Amniotic stem cell (primary cell): ENCODE measurements at places on chromosomes 3 and 15.

GRCh38 chr3:58792921-58793451, 126.4 kb upstream of the FAM3D start:
- DNase-seq, result no peak

DNA sequence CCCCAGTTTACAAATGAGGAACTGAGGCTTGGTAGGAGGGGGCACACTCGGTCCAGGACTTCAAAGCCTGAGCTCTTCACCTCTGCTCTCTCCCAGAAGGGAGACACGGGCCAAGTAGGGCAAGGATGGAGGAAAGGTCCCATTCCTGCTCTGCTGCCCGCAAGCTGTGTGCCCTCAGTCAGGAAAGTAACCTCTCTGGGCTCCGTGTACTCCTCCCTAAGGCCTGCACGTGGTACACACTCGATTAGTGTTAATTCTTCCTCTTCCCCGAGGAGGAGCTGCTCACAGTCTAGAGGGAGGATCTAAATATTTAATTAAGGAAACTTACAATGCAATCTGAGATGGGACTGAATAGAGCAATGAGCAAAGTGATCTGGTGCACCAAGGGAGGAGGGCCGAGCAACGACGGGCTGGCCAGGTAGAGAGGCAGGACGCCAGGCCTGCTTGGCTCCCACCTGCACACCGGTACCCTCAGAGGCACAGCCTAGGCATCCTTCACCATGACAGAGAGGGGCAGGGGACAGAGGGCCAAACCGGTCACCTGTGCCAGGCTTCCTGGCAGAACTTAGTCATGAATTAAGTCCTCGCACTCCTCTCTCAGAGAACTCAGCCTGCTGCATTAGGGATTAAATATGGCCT, 47.2 kb upstream of the IQSEC1 start:
- no peak for DNase-seq

- no peak for DNase-seq
Measured at GRCh38 chr15:69298697-69299441, at the start of gene PAQR5. PAQR5 (plus strand) TSS chr15:69298912; CDS start chr15:69360081, 61,169 bp downstream.

DNA sequence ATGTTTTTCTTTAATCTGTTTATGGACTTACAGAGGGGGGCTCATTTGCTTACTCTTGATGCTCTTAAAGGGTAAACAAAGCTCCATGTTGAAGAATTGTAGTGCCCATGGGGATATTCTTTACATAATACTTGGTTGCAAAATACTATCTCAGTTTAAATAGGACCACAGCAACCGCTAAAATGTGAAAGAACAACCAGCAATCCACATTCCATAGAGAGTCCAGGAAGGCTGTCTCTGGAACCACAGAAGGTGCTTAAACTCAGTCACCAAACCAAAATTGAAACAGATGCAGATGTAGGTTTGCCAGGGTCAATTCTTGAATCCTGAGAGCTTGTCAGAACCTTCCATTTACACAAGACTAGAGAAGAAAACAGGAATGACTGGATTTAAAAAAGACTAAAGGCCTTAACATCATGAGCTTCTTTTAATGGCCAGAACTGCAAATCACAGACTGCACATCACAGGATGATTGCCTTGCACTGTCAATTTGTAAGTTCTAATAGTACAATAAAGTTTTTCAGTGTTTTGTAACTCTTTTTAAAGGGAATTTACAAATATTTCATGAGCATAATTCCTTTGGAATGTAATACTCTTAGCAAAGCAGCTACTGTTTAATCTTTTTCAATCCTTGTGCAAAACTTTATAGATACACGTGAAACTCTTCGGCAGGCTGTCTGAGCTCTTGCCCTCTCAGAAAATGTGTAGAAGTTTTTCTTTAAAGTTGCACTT, 661.6 kb downstream of the SI start:
- no peak for DNase-seq

- no peak for DNase-seq
Measured at GRCh38 chr3:156395961-156396710, 158.8 kb downstream of the SSR3 start.

GRCh38 chr3:83843716-83844115, 1115.1 kb upstream of the CADM2 start:
- DNase-seq, result no peak

GRCh38 chr15:95912280-95912625, 418.2 kb upstream of the NR2F2 start:
- no peak for DNase-seq

DNA sequence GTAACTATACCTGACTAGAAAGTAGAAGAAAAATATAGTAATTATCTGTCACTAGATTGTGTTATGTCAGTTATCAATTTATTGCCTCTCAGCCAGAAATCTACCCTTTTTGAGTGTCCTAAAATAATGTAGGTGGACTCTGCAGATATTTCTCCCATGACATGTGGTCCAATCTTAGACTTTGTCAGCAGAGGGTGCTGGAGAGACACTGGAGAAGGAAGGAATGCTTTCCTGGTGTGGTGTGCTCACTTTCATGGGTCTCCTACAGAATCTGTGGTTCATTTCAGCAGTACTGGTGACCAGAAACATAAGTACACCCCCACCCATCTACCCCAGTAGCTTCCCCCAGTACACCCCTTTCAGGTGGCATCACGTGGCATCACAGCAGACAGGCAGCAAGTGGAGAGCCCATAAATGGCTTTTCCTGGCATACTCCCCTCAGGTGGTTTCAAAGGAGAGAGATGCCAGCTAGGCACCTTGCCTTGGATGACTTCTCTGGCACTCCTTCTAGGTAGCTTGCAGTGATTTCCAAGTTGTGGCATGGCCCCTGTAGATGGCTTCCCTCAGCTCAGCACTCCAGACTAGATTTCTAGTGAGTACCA, 114.7 kb downstream of the GADL1 start:
- peak; percentile 25 for DNase-seq

DNA sequence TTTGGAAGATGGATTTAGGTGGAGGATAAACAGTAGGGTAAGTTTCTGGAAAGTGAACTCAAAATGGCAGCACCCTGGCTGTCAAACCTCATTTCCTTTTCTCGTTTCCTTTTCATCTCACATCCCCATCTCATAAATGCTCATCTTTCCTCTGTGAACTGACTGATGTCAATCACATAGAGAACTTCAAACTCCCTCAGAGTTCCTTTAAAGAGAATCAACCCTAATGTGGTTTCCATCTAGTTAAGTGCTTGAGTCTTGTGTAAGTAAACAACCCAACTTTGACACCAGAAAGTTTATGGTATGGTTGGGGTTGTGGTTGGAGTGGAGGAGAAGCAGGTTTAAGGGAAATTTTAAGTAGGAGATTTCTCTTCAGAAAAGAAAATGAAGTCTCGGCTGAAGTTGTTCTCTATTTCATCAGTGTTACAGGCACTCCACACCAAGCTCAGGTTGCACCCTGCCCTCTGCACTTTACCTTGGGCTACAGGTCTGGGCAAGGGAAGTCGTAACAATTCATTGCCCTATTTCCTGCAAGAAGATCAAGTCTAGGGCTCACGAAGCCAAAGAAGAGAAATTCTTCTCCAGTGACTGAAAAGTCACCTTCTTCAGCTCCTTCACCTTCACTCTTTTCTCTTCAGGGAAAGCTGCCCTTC, 34.4 kb upstream of the TNIK start:
- DNase-seq, result no peak

DNA sequence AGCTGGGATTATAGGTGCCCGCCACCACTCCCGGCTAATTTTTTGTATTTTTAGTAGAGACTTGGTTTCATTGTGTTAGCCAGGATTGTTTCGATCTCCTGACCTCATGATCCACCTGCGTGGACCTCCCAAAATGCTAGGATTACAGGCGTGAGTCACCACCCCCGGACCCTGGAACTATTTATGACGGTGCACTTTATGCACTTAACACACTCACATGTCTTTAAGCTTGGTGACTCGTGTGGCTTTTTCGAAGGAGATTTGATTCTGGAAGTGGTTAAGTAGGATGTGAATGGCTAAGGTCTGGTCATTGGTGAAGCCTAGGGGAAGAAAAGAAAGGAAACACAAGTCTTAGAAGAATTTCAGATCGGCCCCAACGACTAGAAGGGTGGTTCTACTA, 20.3 kb downstream of the BBS4 start:
- no peak for DNase-seq

GRCh38 chr3:44989141-44989540, 13.1 kb downstream of the EXOSC7 start:
- no peak for DNase-seq

- no peak for DNase-seq
Measured at GRCh38 chr3:49359623-49360022, 1.5 kb upstream of the GPX1 start.

DNA sequence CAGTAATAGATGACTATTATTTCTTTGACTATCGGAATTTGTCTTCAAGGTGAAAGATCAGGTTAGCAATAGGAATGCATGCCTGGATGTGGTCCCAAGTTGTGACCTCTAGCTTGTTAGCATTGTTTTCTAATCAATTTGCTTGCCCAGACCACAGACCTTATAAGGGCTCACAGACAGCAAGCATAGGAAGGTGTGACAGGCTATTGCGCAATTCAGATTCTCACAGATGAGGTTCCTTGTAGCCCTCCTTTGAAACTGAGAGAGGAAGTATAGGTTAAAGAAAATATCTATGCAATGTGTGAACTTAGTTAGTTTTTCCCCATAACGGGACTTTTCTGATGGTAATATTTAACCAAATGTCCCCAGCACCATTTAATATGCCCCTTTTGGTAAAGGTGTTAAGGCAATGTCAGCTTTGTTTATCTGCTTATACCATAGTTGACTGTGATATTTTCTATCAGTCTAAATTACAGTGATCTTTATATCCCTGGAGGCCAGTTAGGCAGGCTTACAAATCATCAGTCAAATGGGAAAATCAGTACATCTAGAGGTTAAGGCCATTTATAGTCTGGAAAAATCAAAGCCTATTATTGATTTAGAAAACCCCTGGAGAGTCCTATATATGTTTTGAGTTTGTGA, 168.1 kb upstream of the MBNL1 start:
- no peak for DNase-seq

DNA sequence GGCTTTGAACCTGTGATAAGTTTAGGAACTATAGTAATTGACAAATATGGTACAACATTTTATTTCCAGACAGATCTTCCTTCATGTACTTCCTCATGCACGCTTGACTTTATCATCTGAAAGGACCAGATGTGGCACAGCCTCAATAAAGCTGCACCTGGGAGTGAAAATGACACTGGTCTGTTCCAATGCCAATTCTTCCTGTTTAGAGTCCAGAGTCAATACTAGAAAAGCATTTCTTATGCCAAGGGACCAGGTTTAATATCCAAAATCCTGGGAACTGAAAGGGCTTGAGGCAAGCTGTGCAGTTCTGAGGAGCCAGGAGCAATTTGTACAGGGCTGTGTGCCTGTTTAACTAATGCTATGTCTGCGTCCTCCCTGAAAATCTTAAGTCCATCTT, 15.3 kb downstream of the DPH6 start:
- DNase-seq, result no peak

DNA sequence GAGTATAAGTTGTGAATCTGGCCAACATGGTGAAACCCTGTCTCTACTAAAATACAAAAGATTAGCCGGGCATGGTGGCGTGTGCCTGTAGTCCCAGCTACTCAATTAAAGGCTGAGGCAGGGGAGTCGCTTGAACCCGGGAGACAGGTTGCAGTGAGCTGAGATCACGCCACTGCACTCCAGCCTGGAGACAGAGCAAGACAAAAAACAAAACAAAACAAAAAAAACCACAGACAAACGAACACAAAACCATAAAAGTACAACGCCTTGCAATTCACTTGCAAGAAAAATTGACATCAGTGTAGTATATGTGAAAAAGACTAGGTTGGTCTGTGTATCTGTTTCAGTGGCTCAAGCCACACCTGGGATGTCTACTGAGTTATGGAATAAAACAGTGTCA, 29.9 kb upstream of the CCDC80 start:
- DNase-seq, result no peak

DNA sequence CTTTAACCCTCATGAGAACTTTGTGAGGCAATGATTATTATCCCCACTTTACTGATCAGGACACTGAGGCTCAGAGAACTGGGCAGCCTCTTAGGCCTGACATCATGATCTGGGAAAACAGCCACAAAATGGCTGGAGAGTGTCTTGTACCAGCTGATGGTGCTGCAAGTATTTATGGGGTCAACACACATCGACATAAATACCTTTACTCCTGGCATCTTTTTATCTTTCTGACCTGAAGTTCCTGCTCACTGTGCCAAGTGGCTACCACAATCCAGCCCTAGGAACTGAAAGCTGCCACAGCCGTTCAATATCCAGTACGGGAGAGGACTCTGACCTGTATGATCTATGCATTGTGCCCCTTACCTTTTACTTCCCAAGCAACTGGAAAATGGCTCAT, 29.2 kb upstream of the MUC13 start:
- no peak for DNase-seq

DNA sequence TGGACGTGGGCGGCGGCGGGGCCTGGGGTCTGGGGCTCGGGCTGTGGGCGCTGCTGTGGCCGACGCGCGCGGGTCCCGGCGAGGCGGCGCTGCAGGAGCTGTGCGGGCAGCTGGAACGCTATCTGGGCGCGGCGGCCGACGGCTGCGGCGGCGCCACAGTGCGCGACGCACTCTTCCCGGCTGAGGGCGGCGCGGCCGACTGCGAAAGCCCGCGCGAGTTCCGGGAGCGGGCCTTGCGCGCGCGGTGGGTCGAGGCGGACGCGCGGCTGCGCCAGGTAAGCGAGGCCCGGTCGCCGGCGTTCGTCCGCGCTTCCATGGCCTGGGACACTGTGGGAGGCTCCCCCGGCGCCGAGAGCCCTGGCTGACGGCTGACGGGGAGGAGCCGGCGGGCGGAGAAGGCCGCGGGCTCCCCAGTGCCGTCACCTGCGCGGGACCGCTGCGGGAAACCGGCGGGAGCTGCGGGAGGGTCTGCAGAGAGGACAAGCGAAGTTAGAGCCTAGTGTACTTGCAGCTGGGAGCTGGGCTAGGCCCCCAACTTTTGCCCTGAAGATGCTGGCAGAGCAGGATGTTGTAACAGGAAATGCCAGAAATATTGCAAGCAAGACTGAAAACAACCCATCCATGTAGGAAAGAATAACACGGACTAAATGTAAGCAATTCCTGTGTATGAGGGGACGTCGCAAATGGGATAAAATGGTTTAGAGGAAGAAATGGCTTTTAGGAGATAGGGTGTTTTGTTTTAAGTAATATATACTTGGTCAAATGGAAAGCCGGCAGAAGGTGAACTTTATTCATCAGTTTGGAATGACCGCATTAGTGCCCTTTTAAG, 847 bp downstream of the WHAMM start:
- no peak for DNase-seq

DNA sequence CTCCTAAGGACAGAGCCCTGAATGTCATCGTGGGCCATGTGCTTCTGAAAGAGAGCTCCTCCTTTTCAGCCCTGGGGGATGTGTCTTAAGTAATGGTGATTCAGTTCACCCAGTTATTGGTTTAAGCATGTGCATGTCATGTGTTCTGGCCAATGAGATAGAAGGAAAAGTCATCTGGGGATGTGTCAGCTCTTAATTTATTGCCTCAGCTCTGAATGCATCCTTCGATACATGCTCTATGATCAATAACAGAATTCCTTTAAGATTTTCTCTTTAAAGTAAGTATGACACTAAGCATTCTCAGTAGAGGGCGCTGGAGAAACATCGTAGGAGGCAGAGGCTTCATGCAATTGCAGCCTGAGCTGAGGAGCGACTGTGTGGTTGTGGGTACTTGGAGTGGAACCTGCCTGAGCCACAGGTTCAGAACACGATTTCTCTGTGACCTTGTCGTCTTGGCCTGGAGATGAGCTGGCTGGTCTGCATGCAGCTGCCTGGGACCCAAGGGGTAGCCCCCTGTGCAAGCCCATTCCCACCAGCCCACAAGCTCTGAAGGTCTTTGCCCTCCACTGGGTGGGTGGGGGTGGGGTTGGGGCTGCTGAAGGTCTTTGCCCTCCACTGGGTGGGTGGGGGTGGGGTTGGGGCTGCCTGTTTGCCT, 69.5 kb downstream of the C3orf38 start:
- peak; percentile 14 for DNase-seq

GRCh38 chr3:17355591-17355990, 386.8 kb downstream of the TBC1D5 start:
- DNase-seq, result no peak
